ENCODE measurements at places on chromosomes 1 and 21.

DNA sequence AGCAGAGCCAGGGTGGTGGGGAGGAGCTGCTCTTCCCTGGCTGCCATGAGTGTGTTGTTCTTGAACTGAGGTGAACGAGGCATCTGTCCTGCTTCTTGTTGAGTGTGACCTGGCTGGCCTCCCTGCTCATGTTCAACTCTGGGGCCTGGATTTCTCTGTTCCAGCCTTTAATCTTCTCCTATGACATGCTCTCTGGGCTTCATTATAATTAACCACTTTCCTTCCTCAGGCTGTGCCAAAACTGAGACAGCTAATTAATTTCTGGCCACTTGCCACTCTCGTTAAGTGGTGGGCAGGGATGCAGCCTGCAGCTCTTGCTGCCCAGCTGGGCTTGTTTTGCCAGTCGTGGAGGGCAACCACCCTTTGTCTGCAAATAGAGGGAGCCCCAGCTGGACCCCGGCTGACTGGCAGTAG is 23.3 kb downstream of the OPRD1 start:
- no peak for DNase-seq

DNA sequence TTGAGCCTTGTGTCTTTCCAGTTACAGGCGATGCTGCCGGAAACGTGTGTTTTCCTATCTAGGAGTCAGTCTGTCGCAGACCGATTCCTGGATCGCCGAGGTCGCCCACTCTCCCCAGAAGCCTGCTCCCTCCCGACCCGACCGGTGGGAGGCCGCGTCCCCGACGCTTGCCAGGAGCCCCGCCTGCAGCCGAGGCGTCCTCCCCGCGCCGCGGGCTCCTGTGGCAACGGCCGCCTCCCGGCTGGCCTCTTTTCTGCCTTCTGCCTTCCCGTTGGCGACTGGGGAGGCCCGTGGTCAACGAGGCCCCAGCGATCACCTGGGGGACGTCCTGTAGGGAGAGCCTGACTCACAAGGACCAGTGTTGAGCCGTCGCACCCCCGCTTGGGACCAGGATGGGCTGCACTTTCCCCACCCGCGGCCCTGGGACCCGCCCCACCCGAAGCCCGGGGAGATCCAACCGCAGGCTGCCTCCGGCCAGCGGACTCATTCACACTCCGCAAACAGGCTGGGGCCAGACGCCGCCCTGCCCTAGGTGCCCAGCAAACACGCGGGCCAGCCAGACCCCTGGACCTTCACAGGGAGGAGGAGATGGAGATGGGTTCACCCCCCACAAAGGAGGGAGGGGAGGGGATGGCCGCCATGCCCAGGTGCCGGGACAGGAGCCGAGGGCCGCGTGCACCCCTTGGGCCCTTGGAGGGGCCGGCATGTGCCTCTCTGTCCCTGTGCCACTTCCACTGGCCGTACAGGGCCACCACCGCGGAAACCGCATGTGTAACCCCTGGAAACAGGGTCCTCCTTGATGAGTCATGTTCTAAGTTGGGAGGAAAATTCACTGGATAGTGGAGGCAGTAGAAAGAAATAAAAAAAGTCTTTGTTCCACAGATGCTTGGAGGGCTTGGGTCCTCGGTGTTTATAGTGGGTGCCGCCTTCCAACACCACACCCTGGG is 7.2 kb upstream of the COL6A1 start:
- peak; percentile 35 for DNase-seq

GRCh38 chr1:82762829-82763532 is 962.2 kb downstream of the ADGRL2 start:
- DNase-seq = no peak

GRCh38 chr1:59308839-59309238 is 11.9 kb downstream of the FGGY start:
- no peak for DNase-seq

DNA sequence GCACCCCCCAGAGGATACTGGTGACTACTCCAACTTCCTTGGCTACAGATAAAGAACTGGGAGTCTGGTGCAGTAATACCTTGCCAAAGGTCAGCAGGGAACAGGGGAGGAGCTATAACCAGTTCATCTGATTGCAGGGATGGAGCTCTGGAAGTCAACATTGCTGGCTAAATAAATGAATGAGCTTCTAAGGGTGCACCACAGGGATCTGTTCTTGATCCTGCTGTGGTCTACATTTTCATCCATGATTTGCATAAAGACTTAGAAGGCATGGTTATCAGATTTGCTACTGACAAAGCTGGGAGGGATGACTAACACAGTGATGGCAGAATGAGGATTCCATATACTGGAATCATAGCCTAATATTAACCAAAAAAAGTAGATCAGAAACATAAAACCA is 18.3 kb downstream of the PLEKHA6 start:
- DNase-seq = no peak

DNA sequence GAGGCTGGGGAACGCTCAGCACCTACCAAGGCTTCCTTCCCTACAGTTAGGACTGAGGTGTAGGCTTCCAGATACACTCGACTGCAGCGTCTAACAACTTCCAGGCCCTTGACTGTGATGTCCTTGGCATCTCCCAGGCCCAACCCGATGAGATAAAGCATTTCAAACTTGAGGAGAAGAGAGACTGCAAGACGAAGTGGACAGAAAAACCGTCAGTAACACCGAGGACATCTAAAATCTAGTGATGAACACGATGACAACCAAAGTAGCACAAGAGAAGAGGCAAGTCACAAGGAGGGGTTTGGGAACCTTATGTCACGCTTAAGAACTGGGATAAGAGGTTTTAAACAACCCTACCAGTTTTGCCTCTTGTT is 314 bp downstream of the DPH5 start:
- peak; percentile 36 for DNase-seq

DNA sequence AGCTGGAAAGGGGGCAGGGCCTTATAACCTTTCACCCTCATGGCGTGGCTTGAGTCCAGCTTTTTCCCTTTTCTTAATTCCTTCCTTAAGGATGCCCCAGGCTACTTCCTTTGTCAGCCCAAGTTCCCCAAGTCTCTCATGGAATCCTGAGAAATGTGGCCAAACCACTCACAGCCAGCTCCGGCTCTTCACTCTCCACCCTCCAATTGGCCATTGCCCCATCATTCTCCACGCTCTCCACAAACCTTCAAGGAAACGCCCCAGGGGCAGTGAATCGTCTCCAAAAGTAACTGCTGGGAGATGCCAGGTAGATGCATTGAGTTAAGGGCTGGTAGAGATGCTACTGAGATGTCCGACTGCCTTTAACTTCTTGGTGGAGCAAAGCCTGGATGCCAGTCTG is 113.5 kb upstream of the CD34 start:
- no peak for DNase-seq

GRCh38 chr1:20465187-20465586 is 20.8 kb downstream of the CAMK2N1 start:
- DNase-seq = no peak

DNA sequence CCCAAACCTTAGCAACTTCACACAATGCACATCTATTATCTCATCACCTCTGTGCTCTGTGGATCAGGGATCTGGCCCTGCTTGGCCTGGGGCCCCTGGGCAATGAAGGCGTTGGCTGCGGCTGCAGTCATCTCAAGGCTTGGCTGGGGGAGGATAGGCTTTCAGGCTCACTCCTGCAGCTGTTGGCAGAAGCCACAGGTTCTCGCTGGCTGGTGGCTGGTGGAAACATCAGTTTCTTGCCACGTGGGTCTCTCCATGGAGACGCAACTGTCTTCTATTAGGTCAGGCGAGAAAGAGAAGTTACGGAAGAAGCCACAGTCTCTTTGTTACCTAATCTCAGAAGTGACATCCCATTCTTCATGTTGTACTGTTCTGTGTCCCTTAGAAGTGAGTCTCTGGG is 3.6 kb upstream of the NPPA start:
- DNase-seq = no peak

GRCh38 chr1:155185783-155186066 is 12.1 kb downstream of the TRIM46 start:
- DNase-seq = no peak

DNA sequence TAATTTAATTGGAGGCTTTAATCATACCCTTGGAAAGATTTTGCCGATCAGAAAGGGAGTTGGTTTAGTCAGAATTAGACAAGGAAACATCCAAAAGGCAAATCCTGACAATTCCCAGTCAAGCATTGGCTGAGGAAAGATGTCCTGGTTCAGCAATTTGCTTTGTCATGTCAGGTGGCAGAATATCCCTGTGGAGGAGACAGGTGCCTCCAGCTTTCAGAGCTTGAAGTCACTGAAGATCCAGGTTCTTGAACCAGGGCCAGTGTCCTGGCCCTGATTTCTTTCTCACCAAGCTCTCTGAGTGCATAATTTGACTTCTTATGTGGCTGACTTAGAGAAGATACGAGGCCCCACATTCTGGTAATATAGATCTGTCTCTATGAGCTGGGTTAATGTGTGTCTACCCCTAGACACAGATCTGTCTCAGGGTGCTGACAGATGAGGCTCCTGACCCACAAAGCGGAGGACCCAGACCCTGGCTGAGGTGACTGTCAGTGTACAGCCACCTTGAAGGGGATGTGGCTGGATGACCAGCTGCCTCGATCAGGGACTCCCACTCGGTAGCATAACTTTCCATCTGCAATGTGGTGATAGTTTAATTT is 118.9 kb downstream of the HHAT start:
- DNase-seq = no peak

DNA sequence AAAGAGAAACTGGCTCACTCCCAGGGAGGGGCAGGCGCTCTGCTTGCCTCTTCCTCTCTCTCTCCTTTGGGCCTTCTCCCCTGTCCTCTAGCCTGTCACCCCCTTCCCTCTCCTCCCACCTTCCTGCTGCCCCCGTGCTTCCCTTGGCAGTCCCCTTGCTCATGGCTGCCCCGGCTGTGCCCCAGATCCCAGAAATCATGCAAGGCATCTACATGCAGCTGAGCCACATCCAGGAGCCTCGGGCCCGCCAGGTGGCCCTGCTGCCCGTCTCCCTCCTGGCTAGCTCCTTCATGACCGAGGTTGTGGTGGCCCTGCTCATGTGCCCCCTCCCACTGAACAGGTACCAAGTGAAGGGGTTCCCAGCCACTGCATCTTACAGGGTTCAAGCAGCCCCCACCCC is 36.0 kb upstream of the TTC4 start:
- no peak for DNase-seq

- no peak for DNase-seq
Observed at GRCh38 chr21:15333951-15334350, 269.2 kb upstream of the NRIP1 start.
